ENCODE measurements at places on chromosomes 7 and 10. TPM values are rescaled to one million over a fixed set of nuclear protein-coding genes. Genes with fewer than 3 reads are reported as not detected.

PNLIPRP1 gene
- total RNA-seq, result 2.3 TPM

DNA sequence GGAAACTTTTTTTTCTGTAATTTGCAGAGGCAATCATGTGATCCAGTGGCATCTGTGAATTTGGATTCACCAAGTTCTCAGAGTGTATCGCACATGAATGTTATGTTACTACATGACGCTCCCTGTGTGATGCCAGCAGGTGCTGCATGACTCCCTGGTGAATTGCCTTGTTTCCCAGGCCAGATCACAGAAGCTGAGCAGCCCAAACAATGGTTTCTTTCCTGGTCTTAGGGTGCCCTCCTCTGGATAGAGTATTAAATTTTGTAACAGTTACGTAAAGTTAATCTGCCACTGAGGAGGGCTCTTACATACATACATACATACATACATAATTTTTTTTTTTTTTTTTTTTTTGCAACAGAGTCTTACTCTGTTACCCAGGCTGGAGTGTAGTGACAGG lies 3.6 kb downstream of the ZSCAN21 start:
- no peak for DNase-seq
- H3K4me1 ChIP-seq, result peaks cover 5% of the 10 kb centered on the region
- no peak overlapping the region for H3K27ac ChIP-seq
- H3K36me3 ChIP-seq, result no peaks in the 10 kb centered on the region
- no peak overlapping the region for H3K4me3 ChIP-seq
- no peaks in the 10 kb centered on the region for H3K27me3 ChIP-seq

- H3K4me3 ChIP-seq, result no peak overlapping the region
- no peak for DNase-seq
- H3K27ac ChIP-seq, result peak overlapping the region; percentile 35
Measured at GRCh38 chr10:34702093-34702937, 112.8 kb downstream of the PARD3 start.

DNA sequence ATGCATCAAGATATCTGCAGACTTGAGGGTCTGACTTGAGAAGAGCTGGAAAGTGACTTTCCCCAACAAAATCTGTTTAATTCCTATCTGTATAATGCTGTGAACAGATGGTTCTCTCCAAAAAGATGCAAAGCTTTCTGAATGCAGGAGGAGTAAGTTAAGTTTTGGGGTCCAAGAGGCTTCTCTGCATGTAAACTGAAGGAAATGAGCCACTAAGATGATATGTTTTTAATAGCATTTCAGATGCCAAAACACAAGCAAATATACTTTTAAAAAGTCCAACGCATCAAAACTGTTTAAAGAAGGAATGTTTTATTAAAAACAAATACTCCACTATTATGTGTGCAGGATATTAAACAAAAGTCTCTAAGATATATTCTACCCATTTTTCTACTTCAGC lies 137.0 kb downstream of the STRA8 start:
- H3K27me3 ChIP-seq, result no peaks in the 10 kb centered on the region
- no peaks in the 10 kb centered on the region for H3K36me3 ChIP-seq
- H3K4me1 ChIP-seq, result no peaks in the 10 kb centered on the region
- no peak overlapping the region for H3K4me3 ChIP-seq
- DNase-seq, result no peak
- H3K27ac ChIP-seq, result no peak overlapping the region

- no peak overlapping the region for H3K27ac ChIP-seq
- no peaks in the 10 kb centered on the region for H3K36me3 ChIP-seq
- no peaks in the 10 kb centered on the region for H3K27me3 ChIP-seq
- no peak for DNase-seq
Measured at GRCh38 chr10:90937645-90938258, 16.9 kb upstream of the ANKRD1 start.

- no peak overlapping the region for H3K4me3 ChIP-seq
- H3K36me3 ChIP-seq, result no peaks in the 10 kb centered on the region
- no peaks in the 10 kb centered on the region for H3K4me1 ChIP-seq
- H3K27me3 ChIP-seq, result no peaks in the 10 kb centered on the region
- DNase-seq, result no peak
Measured at GRCh38 chr10:120735773-120736371, 115.3 kb upstream of the WDR11 start.

- no peaks in the 10 kb centered on the region for H3K27me3 ChIP-seq
- no peak overlapping the region for H3K27ac ChIP-seq
- peaks cover 19% of the 10 kb centered on the region for H3K4me1 ChIP-seq
- no peak overlapping the region for H3K4me3 ChIP-seq
- H3K36me3 ChIP-seq, result no peaks in the 10 kb centered on the region
Measured at GRCh38 chr10:116766837-116767634, 24.7 kb upstream of the HSPA12A start.

- no peak overlapping the region for H3K4me3 ChIP-seq
- no peaks in the 10 kb centered on the region for H3K27me3 ChIP-seq
- DNase-seq, result no peak
- H3K36me3 ChIP-seq, result no peaks in the 10 kb centered on the region
Measured at GRCh38 chr7:140053812-140054539, 8.8 kb downstream of the PARP12 start.

DNA sequence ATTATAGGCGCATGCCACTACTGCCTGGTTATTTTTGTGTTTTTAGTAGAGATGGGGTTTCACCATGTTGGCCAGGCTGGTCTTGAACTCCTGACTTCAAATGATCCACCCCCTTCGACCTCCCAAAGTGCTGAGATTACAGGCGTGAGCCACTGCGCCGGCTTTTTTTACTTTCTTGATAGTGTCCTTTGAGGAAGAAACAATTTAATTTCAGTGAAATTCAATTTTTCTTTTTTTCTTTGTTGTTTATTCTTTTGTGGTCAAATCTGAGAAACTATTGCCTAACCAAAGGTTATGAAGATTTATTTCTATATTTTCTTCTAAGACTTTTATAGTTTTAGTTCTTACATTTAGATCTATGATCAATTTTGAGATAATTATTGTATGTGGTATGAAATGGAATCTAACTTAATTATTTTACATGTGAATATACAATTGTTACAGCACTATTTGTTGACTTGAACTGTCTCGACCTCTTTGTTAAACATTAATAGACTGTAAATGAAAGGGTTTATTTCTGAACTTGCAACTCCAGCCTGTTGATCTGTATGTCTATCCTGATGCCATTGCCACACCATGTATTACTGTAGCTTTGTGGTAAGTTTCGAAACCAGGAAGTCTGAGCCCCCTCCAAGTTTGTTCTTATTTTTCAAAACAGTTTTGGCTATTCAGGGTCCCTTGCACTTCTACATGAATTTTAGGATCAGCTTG lies 19.8 kb upstream of the RASSF4 start:
- H3K27ac ChIP-seq, result no peak overlapping the region
- H3K36me3 ChIP-seq, result no peaks in the 10 kb centered on the region
- H3K27me3 ChIP-seq, result no peaks in the 10 kb centered on the region
- H3K4me1 ChIP-seq, result no peaks in the 10 kb centered on the region

GRCh38 chr10:52383088-52383487 lies 69.0 kb downstream of the DKK1 start:
- H3K36me3 ChIP-seq, result no peaks in the 10 kb centered on the region
- H3K4me3 ChIP-seq, result no peak overlapping the region
- no peaks in the 10 kb centered on the region for H3K4me1 ChIP-seq
- no peak overlapping the region for H3K27ac ChIP-seq
- DNase-seq, result no peak
- H3K27me3 ChIP-seq, result no peaks in the 10 kb centered on the region

DNA sequence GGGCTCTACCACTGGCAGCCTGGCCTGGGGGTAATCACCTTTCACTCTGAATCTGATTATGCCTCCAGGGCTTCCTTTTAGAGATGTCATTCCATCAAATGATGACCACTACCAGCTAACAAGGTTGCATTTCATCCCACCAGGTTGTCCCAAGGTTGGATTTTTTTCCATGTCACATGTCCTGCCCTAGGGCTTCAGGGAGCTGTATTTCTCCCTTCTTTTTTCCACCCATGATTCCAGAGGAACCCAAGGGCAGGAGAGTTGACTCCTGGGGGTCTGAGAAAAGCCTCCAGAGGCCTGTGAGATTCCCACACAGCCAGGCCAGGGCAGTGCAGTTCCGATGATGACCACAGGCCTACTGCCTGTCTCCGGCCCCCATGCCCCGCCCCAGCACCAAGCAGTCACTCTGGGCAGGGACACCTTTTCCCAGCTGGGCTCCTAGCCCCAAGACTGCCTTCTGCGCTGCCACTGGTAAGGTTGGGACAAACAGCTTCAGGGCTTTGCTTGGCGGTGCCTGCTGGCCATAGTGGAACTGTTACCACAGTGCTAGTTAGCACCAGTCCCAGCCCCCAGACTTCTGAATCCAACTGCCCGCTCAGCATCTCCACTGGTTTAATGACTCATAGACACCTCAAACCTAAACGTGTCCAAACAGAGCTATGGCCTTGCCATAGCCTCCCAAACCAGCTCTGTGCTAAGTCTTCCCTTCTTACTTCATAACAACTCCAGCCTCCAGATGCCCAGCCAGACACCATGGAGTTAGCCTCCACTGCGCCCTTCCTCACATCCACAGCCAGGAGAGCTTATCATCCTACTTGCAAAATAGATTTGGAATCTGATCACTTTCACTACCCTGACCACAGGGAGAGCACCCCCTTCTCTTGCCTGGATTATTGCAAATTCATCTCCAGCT lies 133.7 kb downstream of the ARHGAP22 start:
- no peaks in the 10 kb centered on the region for H3K36me3 ChIP-seq
- no peak overlapping the region for H3K4me3 ChIP-seq
- DNase-seq, result peak; percentile 26
- peak overlapping the region; percentile 43 for H3K27ac ChIP-seq
- no peaks in the 10 kb centered on the region for H3K27me3 ChIP-seq
- peaks cover 19% of the 10 kb centered on the region for H3K4me1 ChIP-seq

- no peaks in the 10 kb centered on the region for H3K27me3 ChIP-seq
- no peaks in the 10 kb centered on the region for H3K4me1 ChIP-seq
- no peak for DNase-seq
- no peak overlapping the region for H3K27ac ChIP-seq
- H3K4me3 ChIP-seq, result no peak overlapping the region
Measured at GRCh38 chr10:72370201-72370722, 15.5 kb upstream of the DNAJB12 start.

DNA sequence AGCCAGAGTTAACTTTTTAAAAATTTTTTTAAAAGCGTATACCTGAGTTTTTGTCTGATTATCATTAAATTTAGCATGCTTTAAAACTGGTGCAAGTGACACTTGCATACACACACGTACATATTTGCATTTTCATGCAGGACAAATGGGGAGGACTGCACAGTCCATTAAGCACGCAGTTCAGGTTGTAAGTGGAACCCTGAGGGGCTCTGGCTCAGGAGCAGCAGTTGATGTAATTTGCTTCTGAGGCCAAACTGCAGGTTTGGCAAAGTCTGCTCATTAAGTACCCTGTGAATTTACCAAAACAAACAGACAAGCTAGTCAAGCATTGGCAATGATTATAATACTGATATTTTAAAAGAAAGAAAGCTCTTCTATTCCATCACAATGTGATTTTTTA lies 215.8 kb upstream of the PFKP start:
- H3K27me3 ChIP-seq, result no peaks in the 10 kb centered on the region
- no peaks in the 10 kb centered on the region for H3K36me3 ChIP-seq
- H3K27ac ChIP-seq, result no peak overlapping the region
- no peak for DNase-seq
- no peaks in the 10 kb centered on the region for H3K4me1 ChIP-seq

DNA sequence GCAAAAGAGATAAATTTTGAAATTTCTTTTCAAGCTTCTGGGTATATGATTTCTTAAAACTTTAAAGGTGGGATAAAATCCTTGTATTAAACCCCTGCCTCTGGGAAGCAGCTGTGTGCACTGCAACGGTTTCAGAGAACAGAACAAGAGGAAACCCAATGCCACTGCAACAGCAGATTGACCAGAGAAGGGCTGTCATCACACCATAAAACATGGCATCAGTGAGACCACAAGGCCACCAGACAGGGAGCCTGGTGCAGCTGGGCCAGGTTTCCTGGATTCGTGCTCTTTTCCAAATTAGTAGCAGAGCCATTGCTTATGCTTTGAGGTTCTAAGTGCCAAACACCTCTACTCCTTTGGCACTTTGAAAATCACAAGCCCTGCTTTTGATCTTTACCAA lies 152.4 kb downstream of the PRPF18 start:
- H3K36me3 ChIP-seq, result no peaks in the 10 kb centered on the region
- H3K27ac ChIP-seq, result no peak overlapping the region
- no peaks in the 10 kb centered on the region for H3K4me1 ChIP-seq
- no peak overlapping the region for H3K4me3 ChIP-seq

DNA sequence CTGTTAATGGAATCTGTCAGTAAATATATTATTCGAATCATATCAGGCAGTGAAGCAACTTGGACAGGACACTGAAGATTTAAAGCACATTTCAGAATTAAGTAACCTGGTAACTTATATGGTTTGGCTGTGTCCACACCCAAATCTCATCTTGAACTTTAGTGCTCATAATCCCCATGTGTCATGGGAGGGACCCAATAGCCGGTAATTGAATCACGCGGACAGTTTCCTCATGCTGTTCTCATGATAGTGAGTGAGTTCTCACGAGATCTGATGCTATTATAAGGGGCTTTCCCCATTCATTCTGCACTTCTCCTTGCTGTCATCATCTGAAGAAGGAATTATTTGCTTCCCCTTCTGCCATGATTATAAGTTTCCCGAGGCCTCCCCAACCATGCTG lies 83.2 kb upstream of the COL1A2 start:
- DNase-seq, result no peak
- no peaks in the 10 kb centered on the region for H3K36me3 ChIP-seq
- H3K4me1 ChIP-seq, result no peaks in the 10 kb centered on the region

Measured in ovary (tissue), 10 donors.